ENCODE measurements at places on chromosomes 2 and 18.

DNA sequence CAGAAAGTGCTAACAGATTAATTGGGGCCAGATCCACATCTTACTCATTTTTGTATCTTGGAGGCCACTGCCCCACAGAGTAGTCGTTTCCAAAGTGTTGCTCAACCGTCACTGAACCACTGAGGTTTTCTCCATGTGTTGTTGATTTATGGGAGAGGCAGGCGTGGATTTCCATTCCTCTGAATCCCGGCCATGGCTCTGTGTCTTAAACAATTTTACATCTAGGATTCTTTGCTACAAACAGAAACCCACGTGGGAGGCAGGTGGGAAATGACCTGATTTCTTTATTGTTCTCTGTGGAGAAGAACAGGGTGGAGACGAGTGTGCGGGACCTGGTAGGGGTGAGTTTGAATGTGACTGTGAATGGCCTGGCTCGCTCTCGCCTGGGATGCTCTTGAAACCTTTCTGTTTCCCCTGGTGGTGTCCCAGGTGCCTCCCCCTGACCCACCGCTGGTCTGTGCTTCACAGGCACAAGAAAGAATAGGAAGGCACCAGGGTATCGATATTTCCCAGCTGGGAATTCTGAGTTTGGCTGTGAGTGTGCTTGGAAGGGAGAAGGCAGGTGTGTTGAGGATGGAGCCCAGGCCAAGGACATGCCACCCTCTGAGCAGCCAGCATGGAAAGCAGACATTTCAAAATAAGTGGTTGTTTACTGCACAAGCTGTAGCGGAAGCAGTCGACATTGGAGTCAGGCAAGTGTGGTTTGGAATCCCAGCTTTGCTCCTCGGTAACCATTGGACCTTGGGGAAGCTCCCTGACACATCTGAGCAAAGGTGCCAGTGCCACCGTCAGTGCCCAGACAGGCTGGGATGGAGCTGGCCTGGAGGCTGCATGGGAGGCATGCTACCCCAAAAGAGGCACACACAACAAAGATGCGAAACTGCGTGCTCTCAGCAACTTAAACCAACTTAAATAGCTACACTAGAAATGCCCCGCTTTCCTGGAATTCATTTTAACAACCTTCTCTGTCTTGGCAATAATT, 50.0 kb downstream of the LPIN1 start:
- DNase-seq, result peak; percentile 14

DNA sequence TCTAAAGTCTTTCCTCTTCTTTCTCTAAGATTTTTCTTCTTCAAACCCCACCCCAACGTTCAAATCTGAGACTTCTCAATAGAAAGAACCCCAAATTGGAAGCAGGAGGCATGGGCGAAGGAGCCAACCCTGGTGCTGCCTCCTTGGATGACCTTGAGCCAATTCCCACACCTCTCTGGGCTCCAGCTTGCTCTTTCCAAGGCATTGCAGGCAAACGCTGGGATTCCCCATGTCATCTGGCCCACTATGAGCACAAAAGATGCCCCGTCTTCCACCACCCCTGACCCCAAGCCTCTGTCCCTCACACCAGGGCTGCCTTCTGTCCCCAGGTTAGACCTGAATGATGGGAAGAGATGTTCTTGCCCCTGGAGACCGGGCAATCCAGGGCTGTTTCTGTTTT, 57.0 kb downstream of the TTC32 start:
- no peak for DNase-seq

DNA sequence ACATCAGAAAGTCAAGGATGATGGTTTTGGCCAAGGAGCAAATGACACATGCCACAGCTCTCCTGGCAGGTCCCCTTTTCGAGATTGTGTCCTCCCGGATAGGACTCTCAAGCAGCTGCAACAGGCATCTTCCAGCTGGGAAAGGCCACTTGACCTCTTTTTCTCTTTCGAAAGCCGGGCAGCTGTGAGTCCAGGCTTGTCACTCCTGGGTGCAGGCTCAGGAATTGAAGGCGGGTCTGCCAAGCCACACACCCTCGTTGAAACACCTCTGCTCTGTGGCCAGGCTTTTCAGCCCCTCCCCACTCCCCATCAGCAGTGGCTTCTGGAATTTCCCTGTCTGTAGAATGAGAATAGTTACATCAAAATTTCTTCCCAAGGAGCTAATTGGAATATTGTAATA, 98.0 kb downstream of the CCDC138 start:
- DNase-seq, result no peak

DNA sequence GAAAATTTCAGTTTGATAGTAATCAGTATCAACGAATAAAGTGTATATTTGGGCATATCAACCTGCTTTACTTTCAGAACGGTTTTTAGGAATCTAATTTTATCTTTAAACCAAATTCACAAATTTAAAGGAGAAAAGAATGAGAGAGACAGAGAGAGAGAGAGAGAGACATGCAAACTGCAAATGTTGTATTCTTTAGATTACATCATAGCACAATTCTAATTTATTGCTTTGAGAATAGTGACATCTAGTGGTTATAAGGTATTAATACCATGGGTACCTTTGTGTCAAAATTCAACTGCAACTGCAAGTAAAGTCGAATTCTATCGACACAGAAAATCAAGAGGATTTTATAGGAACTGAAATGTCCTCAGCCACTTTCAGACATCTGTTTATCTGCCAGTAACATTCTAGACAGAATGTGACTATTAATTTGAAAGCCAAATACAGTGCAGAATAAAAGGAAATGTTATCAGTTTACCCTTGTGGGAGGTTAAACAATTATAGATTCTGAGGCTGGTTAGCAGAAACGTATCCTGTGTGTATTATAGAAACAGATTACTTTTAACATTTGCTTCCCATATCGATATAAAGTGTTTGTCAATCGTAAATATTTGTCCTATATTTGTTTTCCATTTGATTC, 529.8 kb upstream of the VRK2 start:
- DNase-seq, result peak; percentile 38

GRCh38 chr18:11828786-11829432, 22.3 kb upstream of the CHMP1B start:
- DNase-seq, result no peak

- peak; percentile 46 for DNase-seq
Observed at GRCh38 chr2:119106301-119106897, 52.2 kb downstream of the C1QL2 start.

- peak; percentile 56 for DNase-seq
Observed at GRCh38 chr2:230961091-230961491, 34.8 kb upstream of the SPATA3 start.

GRCh38 chr2:158539176-158540005, 82.6 kb downstream of the PKP4 start:
- DNase-seq, result peak; percentile 69

DNA sequence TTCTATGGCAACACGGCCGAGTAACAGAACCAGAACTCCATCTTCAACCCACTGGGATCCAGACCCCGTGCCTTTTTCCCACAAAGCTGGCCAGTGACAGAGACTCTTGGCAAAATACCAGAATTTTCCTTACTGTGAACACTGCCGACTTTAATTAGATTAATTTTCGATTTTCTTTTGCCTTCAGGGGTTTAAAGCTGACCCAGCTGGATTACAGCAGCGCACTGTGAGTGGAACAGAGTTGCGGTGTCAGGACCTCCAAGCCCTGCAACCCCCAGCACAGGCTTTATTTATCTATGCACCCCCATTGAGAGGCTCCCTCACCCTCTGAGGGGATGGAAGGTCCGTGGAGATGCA, 36.4 kb downstream of the CTIF start:
- no peak for DNase-seq

- peak; percentile 56 for DNase-seq
Observed at GRCh38 chr2:7627583-7627982, 710.4 kb downstream of the RNF144A start.

- DNase-seq, result peak; percentile 65
Observed at GRCh38 chr2:157194097-157194688, 63.3 kb upstream of the GALNT5 start.

GRCh38 chr2:69997015-69997830, 35.8 kb upstream of the ASPRV1 start:
- DNase-seq, result peak; percentile 67

- DNase-seq, result peak; percentile 82
Observed at GRCh38 chr2:120820263-120820952, 84.7 kb downstream of the GLI2 start.

GRCh38 chr2:96251721-96252292, 14.0 kb downstream of the TMEM127 start:
- peak; percentile 92 for DNase-seq

DNA sequence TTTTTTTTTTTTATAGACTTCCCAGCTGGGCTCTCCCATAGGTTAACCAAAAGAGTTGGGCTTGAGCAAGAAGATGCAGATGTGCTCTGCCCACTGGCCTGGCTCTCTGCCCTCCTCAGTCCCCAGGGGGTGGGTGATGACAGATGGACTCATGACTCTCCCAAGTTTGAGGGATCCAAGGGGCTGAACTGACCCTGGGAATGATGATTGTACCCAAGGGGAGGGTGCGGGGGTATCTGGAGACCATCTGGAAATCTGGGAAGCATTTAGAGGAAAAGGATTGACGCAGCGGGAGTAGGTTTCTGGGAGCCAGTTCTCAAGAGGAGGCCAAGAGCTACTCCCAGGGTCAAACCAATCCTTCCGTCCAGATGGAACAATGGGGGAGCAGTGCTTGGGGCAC, 330.8 kb downstream of the CYP26B1 start:
- peak; percentile 60 for DNase-seq

DNA sequence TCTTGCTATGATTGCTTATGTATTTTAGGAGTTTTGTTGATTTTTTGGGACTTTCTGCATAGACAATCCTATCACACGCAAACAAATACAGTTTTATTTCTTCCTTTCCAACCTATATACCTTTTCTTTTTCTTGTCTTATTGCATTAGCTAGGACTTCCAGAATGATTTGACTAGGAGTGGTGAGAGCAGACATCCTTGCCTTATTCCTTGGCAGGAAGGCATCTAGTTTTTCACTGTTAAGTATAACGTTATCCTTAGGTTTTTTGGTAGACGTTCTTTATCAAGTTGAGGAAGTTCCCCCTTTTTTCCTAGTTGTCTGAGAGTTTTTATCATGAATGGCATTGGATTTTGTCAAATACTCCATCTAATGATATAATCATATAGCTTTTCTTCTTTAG, 25.8 kb downstream of the EHBP1 start:
- DNase-seq, result no peak

- peak; percentile 66 for DNase-seq
Observed at GRCh38 chr2:73494031-73494430, 108.4 kb downstream of the ALMS1 start.

- DNase-seq, result peak; percentile 71
Observed at GRCh38 chr2:46269001-46269400, 28.2 kb upstream of the EPAS1 start.

DNA sequence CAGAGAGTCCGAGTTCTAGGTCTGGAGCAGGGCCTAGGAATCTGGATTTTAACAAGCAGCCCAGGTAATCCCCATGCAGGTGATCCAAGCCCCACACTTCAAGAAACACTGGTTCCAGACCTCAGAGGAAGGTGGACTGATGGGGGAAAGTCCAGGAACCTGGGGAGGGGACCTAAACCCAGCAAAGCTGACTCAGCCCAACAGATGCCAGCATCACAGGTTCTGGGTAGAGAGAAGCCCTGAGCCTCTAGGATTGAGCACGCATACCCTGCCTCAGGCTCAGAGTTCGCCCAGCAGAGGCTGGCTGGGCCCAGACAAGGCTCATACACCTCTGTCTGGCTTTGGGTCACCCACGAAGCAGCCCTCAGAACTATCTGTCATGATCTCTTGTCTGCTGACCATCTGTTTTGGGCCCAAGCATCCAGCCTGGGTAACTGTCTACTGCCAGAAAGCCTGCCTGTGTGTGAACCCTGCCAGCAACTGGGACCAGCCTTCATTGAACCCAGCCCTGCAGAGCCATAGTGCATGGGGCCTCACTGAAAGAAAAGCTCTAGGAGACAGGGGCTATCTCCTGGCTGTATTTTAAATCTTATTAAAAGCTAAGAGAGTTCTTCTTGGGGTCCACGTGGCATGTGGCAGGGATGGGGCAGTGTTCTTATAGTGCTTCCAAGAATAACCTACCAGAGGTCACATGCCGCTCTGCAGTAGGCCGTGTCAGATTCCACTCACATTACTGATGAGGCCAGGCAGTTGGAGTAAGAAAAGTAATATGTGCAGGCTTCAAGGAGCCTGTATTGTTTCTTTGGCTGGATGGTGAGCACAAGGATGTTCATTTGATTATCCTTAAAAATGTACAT, 7.4 kb downstream of the TMEM127 start:
- DNase-seq, result peak; percentile 21

GRCh38 chr18:71398531-71398930, 1109.7 kb downstream of the SOCS6 start:
- DNase-seq, result peak; percentile 1

DNA sequence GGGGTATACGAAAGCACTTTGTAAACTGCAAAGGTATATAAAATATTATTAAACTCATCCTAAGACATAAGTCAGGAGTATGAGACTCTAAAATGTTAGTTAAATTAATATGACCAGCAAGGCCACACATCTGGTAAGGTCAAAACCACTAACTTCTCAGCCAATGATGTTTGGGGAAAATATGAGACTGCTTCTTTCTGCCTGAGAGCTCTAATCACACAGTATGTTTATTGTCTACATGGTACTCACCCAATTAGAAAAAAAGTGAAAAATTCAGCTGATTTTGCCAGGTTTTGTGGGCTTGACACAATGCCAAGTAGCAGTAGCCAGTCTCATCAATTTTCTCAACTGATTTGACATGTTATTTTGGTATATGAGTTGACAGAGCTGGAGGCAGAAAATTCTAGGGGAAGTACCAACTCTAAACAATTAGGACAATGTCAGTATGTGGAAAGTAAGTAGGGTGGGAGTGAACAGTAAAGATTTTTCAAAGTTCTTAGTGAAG, 87.3 kb downstream of the ALK start:
- no peak for DNase-seq

DNA sequence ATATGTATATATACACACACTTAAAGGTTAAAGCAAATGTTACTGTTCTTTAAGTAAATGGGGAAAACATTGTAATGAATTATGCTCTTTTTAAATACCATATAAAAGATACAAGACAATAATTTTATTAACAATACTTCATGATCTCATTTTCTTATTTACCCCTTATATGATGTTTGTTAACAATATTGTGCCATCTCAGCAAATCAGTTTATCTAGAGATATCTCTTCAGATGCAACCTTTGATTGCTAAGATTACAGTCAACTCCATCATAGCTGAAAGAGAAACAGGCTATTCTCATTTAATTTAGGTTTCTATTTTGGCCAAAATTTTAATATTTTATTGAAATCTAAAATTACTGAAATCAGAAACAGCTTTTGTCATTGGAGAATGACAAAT, 197.9 kb downstream of the CALCRL start:
- no peak for DNase-seq

DNA sequence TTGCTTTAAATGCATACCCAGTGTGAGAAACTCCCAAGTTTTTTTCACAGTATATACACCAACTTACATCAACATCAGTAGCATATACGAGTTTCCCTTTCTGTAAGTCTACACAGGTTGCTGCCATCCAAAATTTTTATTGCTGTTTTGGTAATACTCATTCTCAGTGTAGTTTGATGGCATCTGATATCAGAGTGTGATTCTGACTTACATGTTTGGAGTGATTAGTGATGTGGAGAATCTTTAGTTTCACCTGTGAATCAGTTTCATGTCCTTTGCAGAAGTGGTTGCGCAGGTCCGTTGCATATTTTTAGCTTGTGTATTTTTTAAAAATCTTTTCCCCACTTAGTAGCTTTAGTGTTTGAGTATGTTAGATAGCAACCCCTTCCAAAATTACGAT, 50.1 kb downstream of the CCDC74A start:
- DNase-seq, result no peak

Measured in fibroblast of skin of back (primary cell).